Cortex of kidney (tissue), 1 donor: ENCODE measurements at places on chromosomes 13 and 19.

GRCh38 chr13:26784704-26785639 is 24.4 kb upstream of the GPR12 start:
- no peak for DNase-seq

GRCh38 chr13:69955271-69955670 is 152.4 kb upstream of the ATXN8OS start:
- no peak for DNase-seq

DNA sequence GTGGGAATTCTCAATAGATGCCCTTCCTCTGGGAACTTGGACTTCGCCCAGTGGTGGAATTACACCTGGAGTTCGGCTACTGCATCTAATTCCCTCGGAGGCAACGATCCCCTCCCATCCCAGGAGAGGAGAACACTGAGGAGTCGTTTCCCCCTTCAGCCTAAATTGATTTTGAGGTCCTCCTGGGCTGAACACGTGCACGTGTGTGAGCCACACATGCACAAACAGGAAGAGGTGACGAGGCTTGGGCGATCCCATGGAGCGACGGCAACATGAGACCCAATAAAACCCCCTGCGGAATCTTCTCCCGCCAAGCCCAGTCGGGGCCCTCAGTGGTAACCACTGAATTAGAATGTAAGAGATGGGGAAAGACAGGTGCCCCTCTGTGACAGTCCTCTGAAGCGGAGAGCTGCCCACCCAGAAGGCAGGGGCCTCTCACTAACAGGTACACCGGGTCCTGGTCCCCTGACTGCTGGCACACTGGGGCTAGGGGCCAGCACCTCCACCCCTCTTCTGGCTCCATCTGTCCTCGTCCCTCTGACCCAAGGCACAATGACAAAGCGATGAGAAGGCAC is 4.5 kb downstream of the MLLT1 start:
- no peak for DNase-seq

GRCh38 chr19:16325161-16325527 is 518 bp downstream of the KLF2 start:
- no peak for DNase-seq

- DNase-seq: no peak
These were observed 351.9 kb downstream of the DACH1 start for GRCh38 chr13:71514900-71515743.
